ENCODE measurements at places on chromosomes 5 and 9.
A peak's percentile ranks its signal among the peaks of the same experiment; 100 is the strongest.

DNA sequence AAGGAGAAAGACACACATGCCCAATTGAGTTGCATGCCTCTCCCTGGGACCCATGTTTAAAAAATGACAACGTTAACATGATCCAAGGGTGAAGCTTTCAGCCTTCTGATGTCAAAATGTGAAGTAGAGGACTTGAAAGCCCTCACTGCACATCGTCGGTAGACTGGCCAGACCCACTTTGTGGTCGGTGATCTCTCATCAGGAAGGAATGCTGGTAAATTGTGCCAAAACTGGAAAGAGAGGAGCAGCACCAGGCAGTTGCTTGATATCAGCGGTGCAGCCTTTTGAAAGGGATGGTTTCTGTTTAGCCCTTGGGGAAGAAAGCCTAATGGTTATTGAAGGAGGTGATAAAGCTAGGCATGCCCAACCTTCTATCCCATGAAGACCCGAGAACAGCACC, 125.3 kb upstream of the MARCHF11 start:
- no peak for DNase-seq

DNA sequence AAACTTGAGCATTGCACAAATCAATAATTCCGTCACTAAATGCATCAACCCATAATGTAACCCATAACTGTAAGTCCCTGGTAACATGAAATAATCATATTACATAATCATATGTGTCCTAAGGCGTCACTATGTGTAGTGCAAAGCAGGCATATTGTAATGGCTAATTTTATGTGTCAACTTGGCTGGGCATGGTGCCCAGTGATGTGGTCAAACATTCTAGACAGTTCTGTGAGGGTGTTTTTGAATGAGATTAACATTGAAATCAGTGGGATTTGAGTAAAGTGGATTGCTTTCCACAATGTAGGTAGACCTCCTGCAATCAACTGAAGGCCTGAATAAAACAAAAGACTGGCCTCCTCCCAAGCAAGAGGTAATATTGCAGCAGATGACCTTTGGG, 794.4 kb upstream of the ACO1 start:
- DNase-seq: no peak

GRCh38 chr5:38509185-38509584, 47.3 kb downstream of the LIFR start:
- no peak for DNase-seq

GRCh38 chr9:4936277-4936676, 48.8 kb upstream of the JAK2 start:
- no peak for DNase-seq

- no peak for DNase-seq
Measured at GRCh38 chr9:87596862-87597261, 99.2 kb downstream of the DAPK1 start.

GRCh38 chr9:107190061-107190935, 92.8 kb upstream of the RAD23B start:
- no peak for DNase-seq

DNA sequence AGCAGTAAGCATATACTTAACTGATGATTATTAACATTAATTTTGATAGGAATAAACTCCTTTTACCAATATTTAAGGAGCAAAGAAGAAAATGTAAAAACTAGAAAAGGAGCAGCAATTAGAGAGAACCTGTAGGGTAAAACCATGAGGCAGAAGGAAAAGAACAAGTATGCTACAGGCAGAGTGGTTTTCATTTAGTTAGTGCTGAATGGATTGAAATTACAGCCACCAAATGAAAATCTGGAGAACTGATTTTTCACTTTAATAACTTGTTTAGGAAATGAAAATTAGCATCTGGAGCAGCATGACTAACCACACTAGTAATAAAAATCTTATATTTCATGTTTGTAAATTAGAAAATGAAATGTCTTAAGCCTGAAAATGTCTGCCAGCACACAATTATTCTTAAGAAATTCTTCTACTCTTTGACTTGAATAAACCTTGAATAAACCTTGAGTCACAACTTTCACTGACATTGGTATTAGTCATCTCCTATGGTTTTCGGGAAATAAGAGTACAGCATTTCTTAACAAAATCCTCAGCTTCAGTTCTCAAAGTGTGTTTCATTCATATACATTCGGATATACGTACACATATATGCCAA, 1504.9 kb upstream of the C9orf72 start:
- no peak for DNase-seq

DNA sequence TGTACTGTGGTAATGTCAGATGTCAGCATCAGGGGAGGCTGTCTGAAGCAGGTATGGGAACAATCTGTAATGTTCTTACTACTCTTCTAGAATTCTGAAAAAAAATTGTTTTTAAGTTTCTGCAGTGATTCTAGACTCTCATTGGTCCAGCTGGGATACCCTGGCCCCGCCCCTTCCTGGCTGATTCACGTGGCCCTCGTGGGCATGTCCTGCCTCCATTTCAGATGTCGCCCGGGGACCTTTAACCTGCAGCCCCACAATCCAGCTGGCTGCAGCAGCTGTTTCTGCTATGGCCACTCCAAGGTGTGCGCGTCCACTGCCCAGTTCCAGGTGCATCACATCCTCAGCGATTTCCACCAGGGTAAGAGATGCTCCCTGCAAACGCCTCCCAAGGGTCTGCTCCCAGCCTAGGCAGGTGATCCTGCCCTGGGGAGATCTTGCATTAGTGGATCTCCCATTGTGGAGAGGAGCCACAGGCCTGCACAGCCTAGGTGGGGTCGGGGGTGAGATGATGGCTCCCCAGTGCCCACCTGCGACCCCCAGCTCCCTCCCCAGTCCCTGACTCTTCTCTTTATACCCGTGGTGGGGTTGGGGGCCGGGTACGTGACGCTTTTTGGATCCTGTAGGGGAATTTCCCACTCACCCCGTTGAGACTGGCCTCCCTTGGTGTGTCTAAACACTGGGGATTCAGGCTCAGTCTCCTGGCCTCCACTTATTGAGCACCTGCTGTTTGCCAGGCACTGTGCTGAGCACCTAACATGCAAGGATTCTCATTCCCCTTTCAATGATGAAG, 36.5 kb downstream of the LAMC3 start:
- DNase-seq: no peak

DNA sequence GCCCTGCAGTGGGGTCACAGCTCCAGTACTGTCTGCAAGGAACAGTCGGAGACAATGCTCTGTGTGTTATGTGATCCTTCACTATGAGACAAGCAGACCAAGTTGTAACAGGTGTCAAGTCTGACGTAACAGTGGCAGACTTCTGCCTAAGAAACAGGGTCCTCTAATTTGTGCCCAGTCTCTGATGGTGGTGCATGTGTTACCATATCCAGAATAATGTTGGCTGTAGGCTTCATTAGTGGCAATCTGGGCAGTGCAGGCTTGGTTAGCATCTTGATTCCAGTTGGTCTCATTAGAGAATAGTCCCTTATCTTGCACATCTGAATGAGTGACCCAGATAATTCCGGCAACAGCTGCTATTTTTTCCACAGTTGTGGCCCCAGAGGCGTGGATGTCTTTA, 33.8 kb downstream of the ZNF131 start:
- DNase-seq: no peak

DNA sequence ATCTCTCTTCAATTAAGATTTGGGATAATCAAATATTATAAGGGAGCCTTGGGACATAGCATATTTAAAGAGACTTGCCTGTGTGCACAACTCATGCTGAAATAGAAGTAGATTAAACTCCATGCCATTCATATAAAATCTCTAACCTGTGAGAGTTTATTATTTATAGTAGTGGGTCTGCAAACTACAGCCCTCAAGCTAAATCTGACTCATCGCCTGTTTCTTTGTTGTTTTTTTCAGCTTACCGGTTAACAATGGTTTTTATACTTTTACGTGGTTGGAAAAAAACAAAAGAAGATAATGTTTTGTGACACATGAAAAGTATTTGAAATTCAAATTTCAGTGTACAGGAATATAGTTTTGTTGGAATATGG, 61.9 kb upstream of the GHR start:
- no peak for DNase-seq

- DNase-seq: peak; percentile 57
Measured at GRCh38 chr9:133147412-133148198, 16.1 kb downstream of the GBGT1 start.

DNA sequence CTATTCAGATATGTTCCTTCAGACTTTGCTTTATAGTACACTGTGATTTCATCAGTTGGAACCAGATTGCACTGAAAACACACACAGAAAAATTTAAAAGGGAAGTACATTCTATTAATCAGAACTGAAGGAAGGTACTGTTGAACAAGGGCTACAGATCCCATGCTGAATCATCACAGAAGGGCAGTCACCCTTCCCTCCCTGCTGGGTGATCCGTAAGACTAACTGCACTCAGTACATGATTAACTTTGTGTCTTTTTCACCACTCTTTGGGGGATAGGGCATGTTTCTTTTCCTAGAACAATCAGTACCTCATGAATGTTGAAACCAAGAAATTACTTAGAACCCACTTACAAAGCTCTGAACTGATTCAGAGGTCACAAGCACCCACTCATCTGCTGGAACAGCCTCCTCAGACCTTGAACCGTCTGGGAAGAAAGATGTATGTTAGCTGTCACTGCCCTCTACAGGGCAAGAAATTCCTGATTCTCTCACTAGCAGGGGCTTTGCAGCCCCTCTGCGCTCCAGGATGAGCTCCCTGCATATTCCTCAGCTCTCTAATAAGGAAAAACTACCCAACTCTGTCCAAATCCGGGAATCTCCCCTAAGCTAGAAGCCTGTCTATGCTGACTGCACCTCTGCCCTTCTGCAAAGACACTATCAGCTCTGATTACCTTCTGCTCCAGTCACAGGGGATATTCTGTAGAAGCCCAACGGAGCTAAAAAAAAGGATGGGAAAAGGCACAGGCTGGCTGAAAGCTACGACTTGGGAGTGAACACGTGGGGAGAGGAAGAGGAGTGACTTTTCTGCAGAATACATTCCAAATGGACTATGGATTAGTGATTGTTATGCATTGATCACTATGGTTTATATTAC, 51.0 kb downstream of the IARS1 start:
- DNase-seq: no peak

DNA sequence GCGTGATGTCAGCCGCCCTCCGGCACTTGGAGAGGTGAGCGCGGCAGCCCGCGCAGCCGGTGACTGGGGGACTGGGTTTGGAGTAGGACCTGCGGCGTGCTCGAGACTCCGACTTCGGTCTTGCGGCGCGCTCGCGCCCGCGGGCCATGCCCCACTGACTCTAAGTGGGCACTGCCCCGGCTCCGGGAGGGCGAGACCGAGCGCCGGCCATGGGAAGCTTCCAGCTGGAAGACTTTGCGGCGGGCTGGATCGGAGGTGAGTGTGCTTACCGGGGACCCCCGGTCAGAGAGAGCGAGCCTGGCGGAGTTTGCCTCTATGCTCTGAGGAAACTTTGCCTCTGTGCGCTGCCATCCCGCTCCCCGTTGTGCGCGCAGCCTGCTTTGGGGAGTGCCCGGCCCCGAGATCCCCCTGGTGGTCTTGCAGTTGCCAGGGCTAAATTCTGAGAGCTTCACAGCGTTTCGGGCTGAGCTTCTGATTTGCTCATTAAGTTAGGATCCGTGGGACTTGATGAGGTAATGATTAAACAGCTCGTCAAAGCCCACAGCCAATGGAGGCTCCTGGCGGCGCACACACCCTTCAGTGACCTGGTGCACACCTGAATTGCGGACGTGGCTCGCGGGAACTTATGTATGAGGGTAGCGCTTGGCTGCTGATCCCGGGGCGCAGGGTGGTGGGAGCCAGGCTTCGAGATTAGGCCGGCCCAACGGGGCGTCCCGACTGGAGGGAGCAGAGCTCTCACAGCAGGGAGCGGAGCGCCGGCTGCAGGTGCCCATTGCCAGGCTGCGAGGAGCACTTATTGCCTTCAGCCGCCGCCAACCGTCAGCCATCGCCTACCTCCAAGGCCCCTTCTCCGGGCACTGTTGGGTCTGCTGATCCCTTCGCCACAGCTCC, at the start of gene SLC25A48:
Gene SLC25A48, plus strand, starts transcription at position 25 of the 891 bp plus-strand sequence. Its CDS starts 185 bp downstream, at position 210.
- peak; percentile 58 for DNase-seq

DNA sequence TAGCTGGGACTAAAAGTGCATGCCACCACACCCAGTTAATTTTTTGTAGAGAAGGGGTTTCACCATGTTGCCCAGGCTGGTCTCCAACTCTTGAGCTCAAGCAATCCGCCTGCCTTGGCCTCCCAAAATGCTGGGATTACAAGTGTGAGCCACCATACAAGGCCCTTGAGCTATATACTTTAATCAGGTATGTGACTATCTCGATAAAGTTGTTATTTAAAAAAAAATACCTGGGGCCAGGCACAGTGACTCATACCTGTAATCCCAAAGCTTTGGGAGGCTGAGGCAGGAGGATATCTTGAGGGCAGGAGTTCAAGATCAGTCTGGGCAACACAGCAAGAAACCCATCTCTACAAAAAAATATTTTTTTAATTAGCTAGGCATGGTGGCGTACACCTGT, 19.2 kb downstream of the RNF145 start:
- no peak for DNase-seq

GRCh38 chr9:14935106-14935751, 25.0 kb upstream of the FREM1 start:
- no peak for DNase-seq

DNA sequence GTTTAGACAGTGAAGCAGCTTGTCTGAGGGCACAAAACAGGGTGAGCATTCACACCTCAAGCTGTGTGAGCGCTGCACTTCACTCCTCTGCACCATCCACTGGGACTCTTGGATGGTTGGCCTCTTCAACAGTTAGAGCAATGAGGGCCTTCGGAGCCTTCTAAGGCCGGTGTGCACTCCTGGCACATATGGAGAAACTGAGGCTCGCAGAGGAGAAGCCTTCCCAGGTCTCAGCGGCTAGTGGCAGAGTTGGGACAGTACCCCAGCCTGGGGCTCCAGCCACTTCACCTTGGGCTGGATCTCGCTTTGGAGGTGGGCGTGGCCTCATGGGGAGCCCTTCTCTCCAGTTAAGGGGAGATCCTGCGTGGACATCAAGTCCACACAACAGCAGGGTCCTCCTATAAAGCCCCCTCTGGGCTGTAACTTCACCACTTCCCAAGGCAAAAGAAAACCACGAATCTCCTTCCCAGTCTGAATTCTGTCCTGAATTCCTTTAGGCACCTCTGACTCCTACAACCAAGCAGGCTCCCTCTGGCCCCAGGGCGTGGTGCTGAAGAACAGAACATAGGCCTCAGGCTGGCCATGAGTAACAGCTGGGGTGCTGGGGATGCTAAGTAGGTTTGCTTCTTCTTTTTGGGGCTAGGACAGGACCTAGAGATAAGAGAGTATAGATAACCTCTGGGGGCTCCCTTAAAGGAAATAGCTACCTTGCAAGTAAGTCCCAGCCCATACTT, 30.5 kb upstream of the CSF1R start:
- DNase-seq: no peak
